Iris pigment epithelial cell (primary cell): ENCODE measurements at places on chromosomes 2 and 18.

DNA sequence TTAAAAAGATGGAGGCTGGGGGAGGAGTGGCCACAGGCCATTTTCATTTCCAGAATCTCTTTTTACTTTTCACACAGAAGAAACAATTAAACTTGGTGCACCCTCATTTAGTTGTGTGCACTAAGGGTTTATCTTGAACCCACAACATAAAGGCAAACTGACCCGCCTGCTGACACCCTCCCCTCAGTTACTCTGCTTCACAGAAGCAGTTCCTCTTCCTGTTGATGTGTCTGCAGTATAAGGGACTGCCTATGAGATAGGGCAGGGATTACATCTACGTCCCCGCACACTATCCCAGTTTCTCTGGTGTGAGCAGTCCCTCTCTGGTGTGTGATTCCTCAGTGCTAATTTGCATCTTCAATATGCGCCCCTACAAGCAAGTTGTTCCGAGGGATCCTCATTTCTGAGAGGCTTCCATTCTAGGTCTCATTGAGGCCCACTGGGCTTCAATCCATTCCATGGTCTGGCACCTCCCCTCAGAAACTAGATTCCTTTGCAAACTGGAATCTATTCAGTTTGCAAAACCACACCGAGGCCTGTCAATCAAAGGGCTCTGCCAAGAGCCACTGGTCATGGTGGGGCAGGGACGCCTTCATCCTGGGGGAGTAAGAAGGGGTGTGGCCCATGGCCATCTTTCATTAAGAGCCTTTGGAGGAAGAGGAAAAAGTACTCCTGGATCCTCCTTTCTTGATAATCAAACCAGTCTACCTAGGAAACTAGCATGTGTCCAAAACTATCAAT, 12.3 kb downstream of the CREG2 start:
- DNase-seq: no peak

GRCh38 chr2:142557391-142557790, 320.1 kb upstream of the KYNU start:
- DNase-seq: peak; percentile 14

DNA sequence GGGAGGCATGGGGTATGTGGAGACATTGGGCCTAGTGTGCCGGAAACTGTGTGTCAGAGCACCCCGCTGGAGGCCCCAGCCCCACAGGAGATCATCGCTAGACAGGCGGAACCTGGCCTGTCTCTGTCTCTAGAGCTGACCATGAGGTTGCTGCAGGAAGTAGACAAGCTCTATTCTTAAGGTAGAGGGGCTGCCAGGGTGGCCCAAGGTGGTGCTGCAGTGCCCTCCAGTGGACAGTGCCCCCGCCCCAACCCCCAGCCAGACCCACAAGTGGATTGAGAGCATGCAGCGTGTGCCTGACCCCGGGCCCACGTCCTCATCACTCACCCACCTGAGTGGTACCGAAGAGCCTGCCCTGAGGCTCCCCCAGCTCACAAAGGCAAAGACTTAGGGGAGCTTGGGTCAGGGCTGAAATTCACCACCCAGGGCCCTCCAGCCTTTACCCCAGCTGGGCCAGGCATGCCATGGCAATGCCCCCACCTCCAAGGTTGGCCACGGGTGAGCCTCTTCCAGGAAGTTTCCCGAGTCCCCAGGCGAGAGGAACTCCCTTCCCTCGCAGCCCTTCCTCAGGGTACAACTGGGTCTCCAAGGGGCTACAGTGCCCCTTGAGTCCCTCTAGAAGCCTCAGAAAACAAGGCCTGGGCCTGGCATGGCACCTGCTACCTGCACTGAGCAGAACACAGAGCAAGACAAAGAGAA, 155.0 kb downstream of the TTC32 start:
- DNase-seq: peak; percentile 22

DNA sequence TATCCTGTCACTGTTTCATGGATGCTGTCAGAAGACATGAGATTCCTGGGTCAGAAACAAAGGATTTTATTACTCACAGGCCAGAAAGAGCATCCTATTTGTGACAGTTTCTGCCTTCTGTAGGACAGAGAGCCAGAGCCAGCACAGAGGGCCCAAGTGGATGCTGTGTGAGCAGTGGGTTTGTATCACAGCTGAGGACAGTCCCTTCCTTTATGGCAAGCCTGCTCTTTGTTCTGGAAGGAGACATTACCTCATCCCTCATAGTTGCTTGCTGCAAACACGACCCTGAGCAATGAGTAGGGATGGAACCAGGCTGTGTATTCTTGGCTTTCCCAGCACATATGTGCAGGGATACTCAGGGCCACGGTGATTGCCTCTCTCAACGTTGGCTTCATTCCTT, 41.6 kb downstream of the ARHGEF4 start:
- no peak for DNase-seq
